ENCODE measurements at places on chromosomes 7 and 10.
A peak's percentile ranks its signal among the peaks of the same experiment; 100 is the strongest.

GRCh38 chr10:5478694-5479305, 20.6 kb downstream of the CALML5 start:
- DNase-seq, result no peak

- DNase-seq, result no peak
Observed at GRCh38 chr10:130561681-130562080, 425.5 kb downstream of the GLRX3 start.

DNA sequence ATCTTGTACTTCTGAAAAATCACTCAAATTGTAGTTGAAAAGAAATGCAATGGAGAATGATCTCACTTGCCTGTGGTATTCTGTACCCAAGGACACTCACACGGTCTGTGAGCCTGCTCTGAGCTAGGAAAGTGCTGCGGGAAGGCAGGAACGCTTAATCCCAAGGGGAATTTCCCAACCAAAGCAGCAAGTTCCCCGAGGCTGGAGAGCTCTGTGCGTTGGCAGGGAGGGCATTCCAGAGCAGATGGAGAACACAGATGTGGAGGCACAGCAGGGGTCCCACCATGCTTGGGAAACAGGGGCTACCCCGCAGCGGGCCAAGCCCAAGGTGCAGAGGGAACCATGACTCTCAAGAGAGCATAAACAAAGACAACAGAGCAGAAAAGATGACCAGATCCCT, 13.6 kb downstream of the SVIL start:
- DNase-seq, result no peak

GRCh38 chr10:100528123-100528886, 1.4 kb downstream of the NDUFB8 start:
- no peak for DNase-seq

GRCh38 chr10:117928741-117929140, 118.0 kb downstream of the RAB11FIP2 start:
- DNase-seq, result no peak

GRCh38 chr7:102376964-102377466, 19.1 kb upstream of the PRKRIP1 start:
- DNase-seq, result no peak

DNA sequence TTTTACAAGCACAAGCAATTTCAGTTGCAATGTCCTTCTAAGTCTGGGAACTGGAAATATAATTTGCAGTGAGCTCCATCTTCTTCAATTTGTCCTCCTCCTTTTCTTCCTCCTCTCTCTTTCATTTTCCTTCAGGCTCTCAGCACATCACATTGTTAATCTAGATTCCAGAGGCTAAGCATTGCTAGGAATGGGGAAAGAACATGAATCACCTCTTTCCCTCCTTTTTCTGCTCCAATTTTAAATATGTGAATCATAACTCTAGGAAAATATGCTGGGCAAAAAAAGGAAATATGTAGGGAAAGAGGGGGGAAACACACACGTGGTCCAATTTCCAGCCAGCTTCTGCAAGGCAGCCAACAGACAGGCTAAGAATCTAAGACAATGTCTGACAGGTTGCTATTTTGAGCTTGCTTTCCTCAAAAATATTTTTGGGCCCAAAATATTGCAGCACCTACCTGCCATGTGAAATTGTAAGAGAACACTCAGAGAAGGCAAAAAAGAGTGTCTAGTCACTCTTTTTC, 72.7 kb upstream of the NUPR2 start:
- no peak for DNase-seq

DNA sequence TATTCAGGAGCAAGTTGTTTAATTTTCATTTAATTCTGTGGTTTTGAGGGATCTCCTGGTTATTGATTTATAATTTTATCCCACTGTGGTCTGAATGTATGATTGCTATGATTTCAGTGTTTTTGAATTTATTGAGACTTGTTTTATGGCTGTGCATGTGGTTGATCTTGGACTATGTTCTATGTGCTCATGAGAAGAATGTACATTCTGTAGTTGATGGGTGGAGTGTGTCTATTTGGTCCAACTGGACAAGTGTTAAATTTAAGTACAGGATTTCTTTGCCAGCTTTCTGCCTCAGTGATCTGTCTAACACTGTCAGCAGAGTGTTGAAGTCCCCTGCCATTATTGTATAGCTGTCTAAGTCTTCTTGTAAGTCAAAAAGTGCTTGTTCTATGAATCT, 34.8 kb upstream of the KIF5B start:
- no peak for DNase-seq

DNA sequence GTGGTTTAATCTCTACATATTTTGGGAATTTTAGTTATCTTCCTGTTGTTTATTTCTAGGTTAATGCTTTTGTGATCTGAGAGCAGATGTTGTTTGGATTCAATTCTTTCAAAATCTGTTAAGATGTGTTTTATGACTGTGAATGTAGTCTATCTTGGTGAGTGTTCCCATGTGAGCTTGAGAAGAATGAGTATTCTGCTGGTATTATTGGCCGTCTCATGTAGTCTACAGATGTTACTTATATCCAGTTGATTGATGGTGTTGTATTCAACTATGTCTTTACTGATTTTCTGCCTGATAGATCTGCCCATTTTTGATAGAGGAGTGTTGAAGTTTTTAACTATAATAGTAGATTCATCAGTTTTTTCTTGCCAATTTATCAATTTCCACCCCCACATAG, 141.4 kb upstream of the FOXP2 start:
- DNase-seq, result no peak

GRCh38 chr10:52313933-52314821, at the start of gene DKK1:
Gene DKK1, plus strand, starts transcription at chr10:52314281. Its CDS starts 154 bp downstream, at chr10:52314435.
- DNase-seq, result no peak

- no peak for DNase-seq
Observed at GRCh38 chr7:37729181-37729580, 45.6 kb downstream of the GPR141 start.

DNA sequence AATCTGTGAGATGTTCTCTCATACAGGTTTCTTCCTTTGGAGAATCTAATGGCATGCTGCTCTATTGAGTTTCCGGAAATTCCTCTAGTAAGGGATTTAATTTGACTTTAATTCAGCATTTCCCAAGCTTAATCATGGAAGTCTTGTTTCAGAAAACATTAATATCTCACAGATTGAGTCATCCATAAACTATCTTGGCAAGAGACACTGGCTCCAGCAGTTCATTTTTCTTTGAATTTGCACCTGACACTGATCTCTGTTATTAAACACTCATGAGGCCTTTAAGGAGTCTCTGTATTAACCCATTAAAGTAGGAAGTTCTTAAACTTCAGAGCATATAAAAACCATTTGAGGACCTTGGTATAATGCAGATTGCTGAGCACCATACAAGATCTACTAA, 3.6 kb upstream of the ITGB8 start:
- DNase-seq, result no peak

DNA sequence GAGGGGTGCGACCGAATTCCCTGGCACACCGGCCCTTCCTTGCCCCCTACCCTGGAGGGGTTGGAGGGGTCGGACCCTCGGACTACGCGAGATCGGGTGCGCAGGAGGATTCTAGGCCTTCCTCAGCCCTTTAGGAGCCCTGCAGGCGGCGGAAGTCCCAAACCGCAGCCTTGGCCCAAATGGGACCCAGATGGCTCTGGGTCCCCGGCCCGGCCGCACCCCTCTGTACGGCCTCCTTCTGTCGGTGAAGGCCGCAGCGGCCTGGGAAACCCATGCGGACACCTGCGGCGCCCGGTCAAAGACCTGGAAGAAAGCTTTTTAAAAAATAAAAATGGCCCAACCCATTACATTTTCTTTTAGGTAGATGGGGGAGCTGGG, 2.4 kb upstream of the VAX1 start:
- no peak for DNase-seq

DNA sequence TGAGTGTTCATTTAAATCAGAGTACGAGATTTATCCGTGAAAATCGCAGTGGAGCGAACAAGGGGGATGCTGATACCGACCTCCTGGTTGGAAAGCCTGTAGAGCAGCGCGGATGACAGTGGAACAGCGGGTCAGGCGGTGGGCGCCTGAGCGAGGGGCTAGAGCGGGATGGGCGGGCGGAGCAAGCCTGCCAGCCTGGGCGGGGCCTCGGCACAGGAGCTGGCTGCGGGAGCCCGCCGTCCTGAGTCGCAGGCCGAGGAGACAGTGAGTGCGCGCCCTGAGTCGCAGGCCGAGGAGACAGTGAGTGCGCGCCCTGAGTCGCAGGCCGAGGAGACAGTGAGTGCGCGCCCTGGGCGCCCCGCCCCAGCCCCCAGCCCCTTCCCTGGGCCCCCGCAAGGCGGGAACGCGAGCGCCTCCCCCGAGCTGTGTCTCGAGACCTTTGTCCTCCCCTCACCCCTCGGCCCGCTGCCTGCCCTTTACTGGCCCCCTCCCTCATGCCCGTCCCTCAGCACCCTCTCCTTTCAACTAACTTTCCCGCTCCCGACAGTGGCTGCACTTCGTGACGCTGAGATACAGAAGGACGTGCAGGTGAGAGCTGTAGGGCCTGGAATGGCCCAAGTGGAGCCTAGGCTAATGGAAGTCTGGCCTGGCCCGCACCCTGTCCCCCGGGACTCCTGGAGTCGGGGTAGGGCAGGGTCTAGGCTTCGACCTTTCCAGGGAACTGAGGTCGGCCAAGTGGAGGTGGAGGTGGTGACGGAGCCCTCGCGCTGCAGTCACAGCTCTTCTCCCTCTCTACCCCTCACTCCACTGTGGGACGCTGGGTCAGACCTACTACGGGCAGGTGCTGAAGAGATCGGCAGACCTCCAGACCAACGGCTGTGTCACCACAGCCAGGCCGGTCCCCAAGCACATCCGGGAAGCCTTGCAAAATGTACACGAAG, at the start of gene AS3MT:
AS3MT (plus strand) TSS at position 213 of the 941 bp plus-strand sequence; CDS start at position 336, 123 bp downstream.
- peak; percentile 23 for DNase-seq

GRCh38 chr10:61764486-61764885, 101.8 kb downstream of the CABCOCO1 start:
- DNase-seq, result no peak

DNA sequence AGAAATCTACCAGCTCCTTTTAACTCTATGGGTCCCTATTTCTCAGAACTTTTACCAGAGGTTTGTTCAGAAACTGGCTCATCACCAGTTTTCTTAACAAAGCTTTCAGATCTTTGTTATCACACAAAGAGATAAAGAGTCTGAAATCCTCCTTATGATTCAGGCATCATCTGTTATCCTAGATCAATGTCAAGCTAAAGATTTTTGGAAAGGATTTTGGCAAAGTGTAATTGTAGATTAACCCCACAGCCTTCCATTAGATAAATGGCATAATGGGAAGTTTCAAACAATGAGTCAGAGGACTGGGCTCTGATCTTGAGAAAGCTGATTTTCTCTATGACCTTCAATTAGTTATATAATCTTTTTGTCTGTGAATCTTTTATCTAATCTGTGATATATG, 192.2 kb downstream of the NXPH1 start:
- DNase-seq, result no peak

GRCh38 chr7:65951837-65952578, 30.0 kb downstream of the GUSB start:
- DNase-seq, result peak; percentile 58

DNA sequence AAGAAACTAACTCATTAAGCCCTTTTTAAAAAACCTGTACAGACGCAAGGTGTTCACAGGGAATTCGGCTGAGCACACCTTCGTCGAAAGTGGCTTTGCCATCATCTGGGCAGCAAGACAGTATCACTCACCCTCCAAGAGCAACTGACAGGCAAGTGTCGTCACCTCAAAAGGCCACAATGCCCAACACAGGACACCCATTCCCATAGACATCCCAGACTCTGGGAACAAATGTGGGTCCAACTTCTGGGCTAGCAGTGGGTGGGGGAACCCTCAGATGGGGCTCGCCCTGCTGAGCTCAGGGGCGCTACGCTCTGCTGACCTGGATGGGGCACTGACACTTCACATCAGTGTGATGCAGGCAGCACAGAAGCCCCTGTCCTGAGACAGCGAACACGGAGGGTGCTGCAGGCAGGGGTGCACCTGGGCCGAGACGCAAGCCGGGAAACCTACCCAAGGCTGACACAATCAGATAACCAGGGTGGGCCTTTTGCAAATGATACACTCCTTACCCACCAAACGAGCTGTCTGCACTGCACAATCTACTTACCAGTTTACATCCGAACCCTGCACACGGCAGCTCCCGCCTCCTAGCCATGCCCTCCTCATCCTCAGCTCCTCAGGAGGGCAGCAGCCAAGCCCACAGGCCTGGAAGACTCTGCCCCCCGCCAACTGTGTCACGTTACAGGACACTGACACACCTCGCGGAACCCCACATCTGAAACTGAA, 1.7 kb downstream of the DIP2C start:
- DNase-seq, result no peak

DNA sequence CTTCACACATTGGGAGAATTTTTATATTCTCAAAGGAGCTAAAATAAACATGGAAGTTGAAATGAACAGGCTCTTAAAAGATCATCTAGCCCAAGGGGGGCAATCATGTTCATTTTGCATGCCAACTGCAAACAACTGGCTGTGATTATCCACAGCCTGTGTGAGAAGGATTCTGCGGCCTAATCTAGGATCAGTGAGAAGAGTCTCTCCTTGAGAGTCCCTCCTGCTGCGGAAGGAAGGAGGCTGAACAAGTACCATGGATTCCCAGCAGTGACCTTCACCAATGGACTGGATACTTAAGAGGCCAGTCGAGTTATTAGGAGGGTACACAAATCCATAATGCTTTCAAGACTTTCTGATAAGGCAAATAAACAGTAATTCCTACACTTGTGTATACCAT, 76.7 kb downstream of the IGF2BP3 start:
- DNase-seq, result no peak

DNA sequence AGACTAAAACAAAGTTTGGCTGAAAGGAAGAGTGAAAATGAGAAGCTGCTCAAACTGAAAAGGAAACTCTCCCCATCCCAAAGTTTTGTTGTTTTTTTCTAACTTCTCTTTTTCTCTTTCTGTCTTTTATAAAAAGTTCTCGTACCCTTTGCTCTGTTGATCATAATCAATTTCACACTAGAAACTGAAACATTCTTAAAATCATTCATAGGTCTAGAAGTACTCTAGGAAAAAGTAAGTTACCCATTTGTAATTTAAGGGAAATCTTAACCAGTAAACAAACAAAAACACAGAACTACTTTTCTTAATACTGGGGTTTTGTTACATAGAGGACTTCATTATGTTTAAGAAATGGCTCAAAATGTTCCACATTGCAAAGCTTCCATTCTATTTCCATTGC, 339.8 kb downstream of the SEMA3D start:
- DNase-seq, result no peak

DNA sequence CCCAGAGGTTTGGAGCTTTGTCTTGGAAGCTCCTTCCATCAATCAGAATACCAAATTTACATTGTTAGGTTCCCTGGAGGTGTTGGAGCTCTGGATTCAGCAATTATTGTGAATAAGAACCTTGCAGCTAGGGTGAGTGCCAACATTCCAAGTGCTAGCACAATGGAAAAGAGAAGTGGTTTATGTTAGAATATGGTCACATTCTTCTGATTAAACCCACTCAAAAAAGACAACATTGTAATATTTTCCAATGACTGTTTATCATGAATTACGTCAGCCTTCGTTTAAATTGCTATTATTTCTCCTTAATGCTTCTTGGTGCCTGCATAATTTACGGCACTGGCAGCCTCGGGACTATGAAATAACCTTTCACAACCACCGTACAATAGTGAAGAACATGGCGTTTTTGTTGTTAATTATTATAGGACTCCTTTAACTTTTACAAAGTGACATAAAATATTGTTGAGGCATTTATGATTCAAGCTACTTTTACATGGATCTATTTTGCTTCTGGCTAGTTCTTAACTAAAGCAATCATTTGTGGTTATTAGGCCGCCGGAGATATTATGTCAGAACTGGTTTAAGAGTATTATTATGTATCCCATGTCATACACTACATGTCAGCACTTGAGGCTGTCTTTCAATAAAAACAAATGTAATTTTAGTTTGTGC, 117.7 kb downstream of the ARID5B start:
- no peak for DNase-seq

- no peak for DNase-seq
Observed at GRCh38 chr10:71632896-71633600, 86.5 kb downstream of the C10orf105 start.

- no peak for DNase-seq
Observed at GRCh38 chr7:25694211-25694610, 457.8 kb upstream of the NFE2L3 start.
